ENCODE measurements at places on chromosomes 1 and 21.

DNA sequence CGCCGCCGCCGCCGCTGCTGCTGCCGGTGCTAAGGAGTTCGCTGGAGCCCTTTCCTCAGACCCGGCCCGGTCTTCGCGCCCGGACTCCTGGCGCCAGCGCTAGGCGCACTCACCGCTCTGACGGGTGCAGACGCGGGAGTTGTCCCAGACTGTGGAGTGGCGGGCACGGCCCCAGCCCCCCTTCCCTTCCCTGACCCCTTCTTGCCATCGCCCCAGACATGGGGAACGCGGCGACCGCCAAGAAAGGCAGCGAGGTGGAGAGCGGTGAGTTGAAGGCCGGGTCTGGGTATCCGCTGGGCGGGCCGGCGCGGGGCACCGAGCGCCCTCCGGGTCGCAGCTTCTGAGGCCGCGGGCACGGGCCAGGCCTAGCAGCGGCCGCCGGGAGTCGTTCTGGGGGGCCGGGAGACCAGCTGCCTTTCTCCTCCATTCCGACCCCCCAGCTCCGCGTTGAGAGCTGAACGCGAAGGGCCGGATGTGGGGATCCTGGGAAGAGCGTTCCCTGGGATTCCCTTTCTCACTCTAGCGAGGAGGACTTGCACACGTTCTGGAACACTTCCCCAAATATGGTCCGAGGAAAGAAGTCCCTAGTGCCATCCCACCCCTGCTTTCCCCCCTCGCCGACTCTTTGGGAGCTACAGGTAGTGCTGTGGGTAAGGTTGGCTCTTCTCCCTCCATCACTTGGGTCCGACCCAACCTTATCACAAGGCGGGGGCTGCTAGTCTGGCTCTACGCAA lies 65.8 kb upstream of the PRKACB start:
- DNase-seq = no peak

GRCh38 chr21:44866780-44867179 lies 6.7 kb downstream of the PTTG1IP start:
- no peak for DNase-seq

GRCh38 chr21:25806060-25806459 lies 71.3 kb downstream of the GABPA start:
- no peak for DNase-seq

DNA sequence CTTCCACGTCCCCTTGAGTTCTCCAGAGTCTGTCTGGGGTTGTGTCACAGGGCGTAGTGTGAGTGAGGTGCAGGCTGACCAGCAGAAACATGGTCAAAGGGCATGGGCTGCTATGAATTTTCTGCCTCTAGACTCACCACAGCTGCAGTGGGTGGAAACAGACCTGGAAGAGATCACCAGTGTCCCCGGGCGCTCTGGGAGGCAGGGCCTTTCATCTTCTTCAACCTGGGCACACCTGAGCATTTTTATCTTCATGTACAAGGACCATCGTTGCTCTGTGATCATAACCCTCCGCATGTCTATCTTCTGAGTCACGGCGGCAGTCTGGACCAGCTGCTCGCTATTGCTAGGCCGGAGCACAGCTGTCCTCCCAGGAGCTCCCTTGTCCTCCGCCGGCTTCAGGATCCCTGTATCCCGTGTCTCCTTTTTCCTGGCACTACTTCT lies 29.6 kb downstream of the DEGS1 start:
- DNase-seq = no peak
